Right atrium auricular region (tissue), 2 donors: ENCODE measurements at places on chromosomes 4 and X. TPM values are rescaled to one million over a fixed set of nuclear protein-coding genes. Genes with fewer than 3 reads are reported as not detected.

PCDH19 gene
- 0.56 TPM for total RNA-seq

GRCh38 chrX:84737471-84737871 is 235.2 kb upstream of the HDX start:
- DNase-seq: no peak

LRP2BP gene
- 0.79 TPM for total RNA-seq

SYTL5 gene
- 0.39 TPM for total RNA-seq

- no peak for DNase-seq
These were observed 87.0 kb downstream of the KLF8 start for GRCh38 chrX:56319165-56319564.

DNA sequence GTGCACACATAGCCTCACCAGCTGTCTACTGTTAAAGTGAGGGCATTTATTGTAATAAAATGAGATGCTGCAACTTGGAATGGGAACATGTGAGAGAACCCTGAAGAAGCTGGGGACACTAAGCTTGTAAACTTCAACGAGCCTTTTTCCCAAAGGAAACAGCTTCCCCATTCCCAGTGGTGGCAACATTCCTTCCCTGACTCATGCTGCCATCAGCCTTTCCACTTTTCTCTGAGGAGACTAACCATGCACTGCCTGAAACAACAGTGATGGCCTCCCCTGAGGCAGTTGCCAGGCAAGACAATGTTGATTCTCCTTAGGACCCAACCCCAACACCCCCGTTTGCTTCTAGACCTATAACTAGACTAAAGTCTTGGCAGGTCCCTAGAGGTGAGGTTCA is 928.3 kb downstream of the GLUD2 start:
- no peak for DNase-seq

DNA sequence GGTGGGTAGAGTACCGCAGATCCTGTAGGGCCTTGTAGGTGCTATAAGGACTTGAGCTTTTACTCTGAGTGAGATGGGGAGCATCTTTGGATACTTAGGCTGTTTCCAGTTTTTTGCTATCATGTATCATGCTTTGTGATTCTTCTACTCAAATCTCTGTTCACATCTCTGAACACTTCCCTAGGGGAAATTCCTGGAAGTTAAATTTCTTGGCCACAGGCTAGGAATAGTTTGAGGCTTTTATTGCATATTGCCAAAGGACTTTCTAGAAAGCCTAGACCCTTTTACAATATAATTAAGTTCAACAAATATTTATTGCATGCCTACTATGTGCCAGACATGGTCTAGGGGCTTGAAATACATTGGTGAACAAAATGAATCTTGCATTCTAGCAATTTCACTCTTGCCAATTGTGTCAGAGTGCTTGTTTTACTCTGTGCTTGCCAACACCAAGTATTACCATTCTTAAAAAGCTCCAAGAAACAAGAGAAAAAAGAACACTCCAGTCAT is 4.1 kb upstream of the PGRMC1 start:
- no peak for DNase-seq

GRCh38 chr4:78058591-78059523 is 1.7 kb downstream of the FRAS1 start:
- no peak for DNase-seq

- DNase-seq: no peak
These were observed 121.0 kb upstream of the ARSJ start for GRCh38 chr4:114100288-114101031.

GRCh38 chr4:139564502-139564901 is 8.5 kb upstream of the SETD7 start:
- no peak for DNase-seq

GRCh38 chr4:146522869-146523205 is 1.1 kb upstream of the SLC10A7 start:
- no peak for DNase-seq

DNA sequence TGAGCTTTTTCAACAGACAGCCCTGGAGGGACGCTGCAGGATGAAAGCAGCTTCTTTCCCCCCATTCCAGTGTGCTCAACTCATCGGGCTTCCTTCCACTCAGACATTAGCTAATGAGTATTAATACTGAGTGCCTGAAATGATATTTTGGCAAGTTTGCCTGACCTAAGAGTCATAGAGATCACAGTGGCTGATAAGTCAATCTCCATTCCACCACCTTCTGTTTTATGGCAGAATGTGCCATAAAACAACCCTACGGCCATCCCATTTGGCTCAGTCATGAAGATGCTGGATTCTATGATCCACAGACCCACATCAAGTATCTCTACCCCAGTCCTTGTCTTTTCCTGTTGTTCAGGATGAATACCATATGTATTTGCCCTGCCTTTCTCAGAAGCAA is 48.3 kb upstream of the MAB21L2 start:
- no peak for DNase-seq

DNA sequence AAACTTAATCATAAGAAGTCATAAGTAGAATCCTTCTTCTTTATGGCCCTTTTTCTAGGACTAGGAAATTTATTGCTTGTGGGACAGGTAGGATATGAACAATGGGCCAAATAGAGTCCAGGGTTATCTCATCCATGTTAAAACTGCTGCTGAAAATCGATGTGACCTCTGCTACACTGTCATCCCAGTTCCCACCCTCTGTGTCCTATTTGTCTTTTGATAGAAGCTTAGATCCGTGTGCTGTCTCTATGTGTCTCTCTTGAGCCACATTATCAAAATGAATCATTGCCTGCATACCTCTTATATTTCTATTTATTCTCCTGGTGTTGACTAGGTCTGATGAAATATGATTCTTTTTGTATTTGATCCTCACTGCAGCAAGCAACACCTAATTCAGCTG is 661.4 kb downstream of the DACH2 start:
- no peak for DNase-seq
